Kidney glomerular epithelial cell (primary cell): ENCODE measurements at places on chromosomes 6 and 20.
A peak's percentile ranks its signal among the peaks of the same experiment; 100 is the strongest.

GRCh38 chr20:35502352-35502751, 27.1 kb downstream of the C20orf173 start:
- DNase-seq, result no peak

- no peak for DNase-seq
Measured at GRCh38 chr6:72783666-72784065, 161.8 kb downstream of the KCNQ5 start.

DNA sequence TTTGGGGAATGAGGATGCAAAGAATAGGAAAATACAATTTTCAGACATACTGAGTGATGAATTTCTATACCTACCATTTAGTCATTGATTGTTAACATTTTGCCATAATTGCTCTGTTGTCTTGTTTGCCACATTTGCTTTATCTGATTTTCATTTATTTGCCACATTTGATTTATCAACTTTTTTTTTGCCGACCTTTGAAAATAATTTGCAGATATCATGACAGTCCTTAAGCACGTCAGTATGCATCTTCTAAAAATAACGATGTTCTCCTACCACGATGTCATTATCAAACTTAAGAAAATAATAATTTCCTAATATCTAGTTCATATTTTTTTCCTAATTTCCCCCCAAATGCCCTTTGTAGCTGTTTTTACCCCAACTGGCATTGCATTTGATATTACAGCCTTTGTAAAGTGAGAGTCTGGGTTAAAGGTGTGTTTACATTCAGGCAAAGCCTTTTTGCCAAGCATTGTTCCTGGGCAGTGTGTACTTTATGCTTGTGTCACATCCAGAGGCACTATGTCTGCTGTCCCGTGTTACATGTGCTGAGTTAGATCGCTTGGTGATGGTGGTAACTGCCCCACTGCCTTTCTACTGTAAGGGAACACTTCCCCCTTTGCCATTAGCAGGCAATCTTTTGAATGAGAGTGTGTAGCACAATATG, 26.4 kb downstream of the SEC23B start:
- DNase-seq, result no peak

- no peak for DNase-seq
Measured at GRCh38 chr6:90354961-90355360, 58.3 kb upstream of the BACH2 start.

- DNase-seq, result peak; percentile 47
Measured at GRCh38 chr6:43278524-43279078, 19.5 kb upstream of the SLC22A7 start.

- DNase-seq, result no peak
Measured at GRCh38 chr20:54227751-54228150, 19.9 kb downstream of the PFDN4 start.

DNA sequence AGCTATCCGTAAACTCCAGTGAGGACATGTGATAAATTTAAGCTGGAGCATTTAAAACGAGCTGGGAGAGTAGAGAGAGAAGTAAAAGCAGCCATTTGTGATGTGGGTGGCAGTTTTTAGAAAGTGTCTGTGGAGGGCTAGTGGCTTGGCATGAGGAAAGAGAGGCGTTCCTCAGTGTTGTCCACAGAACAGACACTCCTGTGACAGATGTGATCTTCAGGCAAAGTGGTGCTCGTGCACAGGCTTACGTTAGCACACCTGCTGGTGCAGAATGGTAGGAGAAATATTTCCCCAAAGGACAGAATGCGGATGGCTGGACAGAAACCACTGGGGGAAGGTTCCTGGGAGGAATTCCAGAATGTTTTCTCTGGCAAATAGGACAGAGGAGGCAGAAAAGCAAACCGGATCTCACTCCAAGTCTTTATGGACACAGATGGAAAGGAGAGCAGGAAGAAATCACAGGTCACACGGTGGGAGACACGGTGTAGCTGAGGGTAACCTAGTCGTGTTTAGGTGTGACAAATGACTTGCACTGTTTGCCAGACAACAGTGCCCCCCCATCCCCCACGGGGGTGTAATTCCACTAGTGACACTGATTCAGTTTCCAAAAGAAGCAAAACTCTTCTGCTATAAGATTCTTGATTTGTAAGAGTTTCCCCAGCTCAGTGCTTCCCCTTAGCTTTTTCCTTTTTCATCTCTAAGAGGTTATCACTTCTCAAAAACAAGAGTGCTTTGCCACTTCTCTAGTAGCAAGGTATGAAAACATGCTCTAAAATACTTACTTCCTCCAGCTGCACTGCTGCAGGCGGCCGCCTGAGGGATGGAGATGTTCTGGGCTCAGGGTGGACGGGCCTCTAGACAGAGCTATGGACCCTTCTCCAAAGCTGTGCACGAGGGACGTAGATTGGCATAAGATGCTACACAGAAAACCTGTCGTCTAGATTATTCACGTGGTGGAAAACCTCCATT, 293.2 kb downstream of the QKI start:
- DNase-seq, result no peak

- no peak for DNase-seq
Measured at GRCh38 chr6:85460921-85461797, 11.3 kb downstream of the NT5E start.

DNA sequence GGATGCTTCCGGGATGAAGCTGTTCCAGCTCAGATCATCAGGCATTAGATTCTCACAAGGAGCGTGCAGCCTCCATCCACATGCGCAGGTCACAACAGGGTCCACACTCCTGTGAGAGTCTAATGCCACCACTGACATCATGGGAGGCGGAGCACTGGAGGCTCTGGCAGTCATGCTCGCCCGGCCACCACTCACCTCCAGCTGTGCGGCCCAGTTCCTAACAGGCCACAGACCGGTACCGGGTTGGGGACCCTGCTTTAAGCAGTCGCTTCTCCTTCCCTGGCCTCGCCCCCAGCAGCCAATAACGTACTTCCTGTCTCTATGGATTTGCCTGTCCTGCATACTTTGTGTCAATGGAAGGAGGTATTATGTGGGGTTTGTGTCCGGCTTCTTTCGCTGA, 236.8 kb downstream of the TAF4 start:
- DNase-seq, result no peak

DNA sequence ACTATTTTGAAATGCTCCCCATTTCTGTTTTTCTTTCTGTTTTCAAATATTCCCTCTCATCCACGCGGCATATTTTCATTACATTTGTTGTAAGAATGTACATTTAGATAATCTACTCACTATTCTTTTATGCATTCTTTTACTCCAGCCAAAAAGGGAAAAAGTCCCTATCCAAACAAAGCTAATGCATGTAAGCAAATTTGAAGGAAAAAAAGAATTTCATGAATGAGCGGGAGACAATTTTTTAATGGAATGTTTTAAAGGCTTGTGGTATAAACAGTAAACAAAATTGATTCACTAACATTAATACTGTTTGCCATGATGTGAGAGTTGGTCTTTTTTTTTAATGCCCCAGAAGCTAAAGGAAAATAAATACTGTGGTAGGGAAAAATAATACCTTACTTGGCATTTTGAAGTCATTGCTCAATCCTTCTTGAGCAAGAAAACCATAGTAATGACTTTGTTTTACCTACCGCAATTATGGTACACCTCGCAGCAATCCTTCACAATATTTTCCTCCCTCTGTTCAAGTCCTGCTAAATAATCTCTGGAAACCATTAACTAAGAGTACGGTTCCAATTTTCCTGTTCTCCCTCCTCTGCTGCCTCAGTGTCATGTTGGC, 79.0 kb downstream of the BACH2 start:
- DNase-seq, result no peak

- peak; percentile 69 for DNase-seq
Measured at GRCh38 chr6:20092071-20092566, 120.2 kb downstream of the MBOAT1 start.

DNA sequence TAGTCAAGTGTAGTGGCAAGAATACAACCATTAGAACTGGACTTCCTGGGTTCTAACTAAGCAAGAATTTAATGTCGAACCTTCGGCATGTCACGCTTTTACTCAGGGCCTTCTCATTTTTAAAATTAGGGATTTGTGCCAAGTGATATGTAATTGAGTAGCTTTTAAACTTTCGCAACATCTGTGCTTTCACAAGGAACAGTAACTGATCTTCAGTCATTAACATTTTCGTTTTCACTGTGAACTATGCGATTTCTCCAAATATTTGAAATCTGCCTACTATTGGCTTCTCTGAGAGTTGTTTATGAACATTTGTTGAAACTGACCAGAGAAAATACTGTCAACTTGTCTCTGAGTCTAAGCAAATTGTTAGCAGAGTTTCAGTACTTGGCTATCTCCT, 27.6 kb downstream of the GRM1 start:
- no peak for DNase-seq

DNA sequence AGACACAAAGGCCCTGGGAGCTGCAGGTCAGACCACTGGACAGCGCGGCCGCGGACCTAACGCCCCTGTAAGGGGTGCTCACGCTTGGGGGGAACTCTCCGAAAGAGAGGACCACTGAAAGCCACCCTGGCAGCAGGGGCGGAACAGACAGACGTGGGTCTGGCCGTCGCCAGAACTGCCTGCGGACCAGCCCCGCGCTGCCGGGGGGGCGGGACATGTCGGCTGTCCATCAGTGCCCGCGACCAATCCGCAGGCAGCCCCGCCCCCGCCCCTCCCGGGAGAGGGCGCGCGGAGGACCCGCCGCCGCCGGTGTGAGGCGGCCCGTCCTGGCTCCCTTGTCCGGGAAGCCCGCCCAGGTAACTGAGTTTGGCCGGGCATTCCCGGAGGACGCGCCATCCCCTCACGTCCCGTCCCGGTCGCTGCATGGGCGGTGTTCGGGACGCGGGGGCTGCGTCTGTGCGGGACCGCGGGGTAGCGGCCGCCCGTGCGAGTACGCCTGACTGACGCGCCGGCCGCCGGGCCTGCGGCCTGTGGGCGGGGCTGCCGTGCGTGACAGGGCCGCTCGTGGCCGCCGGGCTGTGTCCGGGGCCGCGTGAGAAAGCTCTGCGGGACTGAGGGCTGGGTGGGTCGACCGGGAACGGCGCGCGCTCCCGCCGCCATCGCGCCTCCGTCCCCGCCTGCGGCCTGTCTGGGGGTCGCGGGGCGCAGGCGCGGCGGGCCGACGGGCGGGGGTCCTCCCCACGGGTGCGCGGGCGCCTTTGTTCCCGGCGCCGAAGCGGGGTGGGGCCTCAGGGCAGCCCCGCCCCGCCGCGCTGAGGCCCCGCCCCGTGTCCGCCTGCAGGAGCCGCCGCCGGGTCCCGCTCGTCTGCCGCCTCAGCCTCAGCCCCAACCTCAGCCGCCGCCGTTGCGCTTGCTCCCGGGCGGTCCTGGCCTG, at the start of gene PLCG1:
PLCG1 (plus strand) TSS at position 864 of the 934 bp plus-strand sequence. CDS start 99 bp downstream, outside the sequence.
- DNase-seq, result peak; percentile 32

GRCh38 chr6:36028088-36028876, 674 bp downstream of the MAPK14 start:
- DNase-seq, result peak; percentile 12

DNA sequence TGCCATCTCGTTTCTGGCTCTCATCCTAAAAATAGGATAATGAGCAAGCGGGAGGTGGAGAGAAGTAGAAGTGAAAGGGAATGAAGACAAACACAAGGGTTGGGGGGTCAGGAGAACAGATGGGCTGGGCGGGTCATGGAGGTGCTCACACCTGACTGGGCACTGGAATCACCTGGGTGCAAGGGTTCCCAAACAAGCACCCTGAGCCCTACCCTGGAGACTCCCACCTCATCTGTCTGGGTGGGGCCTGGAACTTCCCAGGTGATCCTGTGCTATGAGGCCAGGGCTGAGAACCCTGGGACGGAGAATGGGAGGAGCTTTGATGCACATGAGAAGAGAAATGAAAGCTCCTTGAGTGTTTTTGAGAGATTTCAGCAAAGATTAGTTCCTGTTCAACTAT, 223.6 kb downstream of the ANKRD60 start:
- DNase-seq, result no peak

GRCh38 chr6:73893696-73894095, 197.7 kb downstream of the CD109 start:
- no peak for DNase-seq

GRCh38 chr20:46073024-46073423, 16.7 kb downstream of the NCOA5 start:
- no peak for DNase-seq

- no peak for DNase-seq
Measured at GRCh38 chr6:52544602-52545405, 32.1 kb downstream of the TRAM2 start.

DNA sequence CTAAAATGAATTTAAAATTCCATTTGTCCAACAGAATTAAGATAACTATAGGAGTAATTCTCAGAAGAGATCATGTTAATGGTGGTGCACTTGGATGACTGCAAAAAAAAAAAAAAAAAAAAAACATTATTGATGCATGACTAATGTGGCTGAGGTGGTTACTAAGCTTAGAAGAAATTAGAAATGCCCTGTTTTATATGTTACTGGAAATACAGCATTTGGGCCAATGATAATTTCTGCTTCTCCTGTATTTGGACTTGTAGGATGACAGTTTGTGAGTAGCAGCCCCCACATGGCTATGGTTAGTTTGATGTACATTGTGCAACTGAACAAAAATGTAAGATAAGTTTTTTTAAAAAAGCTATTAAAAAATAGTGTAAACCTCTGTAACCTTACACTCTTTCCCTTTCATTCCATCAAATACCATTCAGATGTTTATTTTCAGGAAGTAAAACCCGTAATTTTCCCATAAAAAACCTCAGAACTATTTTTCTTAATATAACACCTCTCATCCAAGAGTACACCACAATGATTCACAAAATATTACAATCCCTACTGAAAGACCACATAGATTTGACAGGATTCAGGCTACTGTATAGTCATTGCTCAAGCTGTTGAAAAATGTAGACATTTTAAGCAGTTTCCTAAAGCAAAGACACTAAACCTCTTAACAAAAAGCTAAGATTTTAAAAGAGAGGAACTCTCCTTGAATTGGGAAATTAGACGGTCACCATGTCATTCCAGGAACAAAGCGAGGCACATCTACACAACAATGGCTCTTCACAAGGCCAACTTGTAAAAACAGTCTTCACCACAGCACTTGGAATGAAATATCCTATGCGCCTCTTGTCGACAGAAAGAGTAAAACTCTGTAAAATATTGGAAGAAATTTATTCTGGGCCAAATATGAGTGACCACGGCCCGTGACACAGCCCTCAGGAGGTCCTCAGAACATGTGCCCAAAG, 83.0 kb downstream of the WDR27 start:
- peak; percentile 73 for DNase-seq

GRCh38 chr6:17672064-17672718, 34.5 kb downstream of the NUP153 start:
- no peak for DNase-seq

DNA sequence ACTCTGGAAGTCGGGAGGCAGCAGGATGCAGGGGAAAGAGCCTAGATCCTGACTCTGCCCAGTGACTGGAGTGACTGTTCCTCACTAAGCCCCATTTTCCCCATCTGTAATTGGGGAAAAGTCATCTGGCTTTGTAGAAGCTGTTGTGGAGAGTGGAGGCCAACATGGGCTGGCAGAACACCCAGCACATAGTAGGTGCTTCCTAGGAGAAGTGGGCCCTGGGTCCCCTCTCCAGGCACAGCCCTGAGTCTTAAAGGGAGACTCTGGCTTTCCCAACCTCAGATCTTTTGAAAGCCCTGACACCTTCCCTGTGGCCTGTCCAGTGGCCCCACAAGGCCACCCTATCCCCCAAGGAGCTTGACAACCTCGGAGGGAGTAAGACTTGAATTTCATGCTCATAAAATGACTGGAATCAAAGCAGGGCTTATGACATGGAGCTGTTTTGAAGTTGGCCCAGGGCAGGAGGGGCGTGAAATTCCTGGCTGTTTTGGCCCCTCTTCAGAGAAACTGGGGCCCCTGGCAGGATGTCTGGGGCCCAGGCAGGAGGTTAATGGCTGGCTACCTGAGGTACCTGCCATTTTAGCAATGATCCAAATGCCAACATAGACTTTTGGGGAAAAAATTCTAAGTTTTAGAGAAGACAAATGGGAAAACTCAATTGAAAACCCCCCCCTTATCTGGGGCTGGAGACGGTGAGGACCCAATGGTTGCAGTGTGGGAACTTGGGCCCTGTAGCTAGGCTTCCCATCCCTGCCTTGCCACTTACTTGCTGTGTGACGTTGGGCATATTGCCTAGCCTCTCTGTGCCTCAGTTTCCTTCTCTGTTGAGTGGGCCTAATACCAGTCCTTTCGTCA, 51.6 kb downstream of the UBE2V1 start:
- no peak for DNase-seq
